Esophagus muscularis mucosa (tissue), 4 donors: ENCODE measurements at places on chromosomes 11 and 22.
A peak's percentile ranks its signal among the peaks of the same experiment; 100 is the strongest.

DNA sequence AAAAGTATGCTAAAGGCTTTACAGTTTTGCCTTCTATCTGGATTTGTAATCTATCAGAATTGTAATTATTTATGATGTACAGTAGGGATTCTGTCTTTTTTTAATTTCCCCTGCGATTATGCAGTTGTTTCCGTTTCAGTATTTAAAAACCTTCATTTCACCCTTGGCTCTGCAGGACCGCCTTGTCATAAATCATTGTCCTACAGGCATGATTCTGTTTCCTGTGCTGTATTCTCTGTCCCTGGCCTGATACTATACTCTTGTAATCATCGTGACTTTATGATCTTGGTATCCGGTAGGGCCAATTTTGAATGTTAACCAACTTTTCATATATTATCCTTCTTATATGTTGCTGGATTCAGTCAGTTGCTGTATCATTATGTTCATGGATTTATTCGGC lies 151.7 kb downstream of the ATXN10 start:
- no peak for DNase-seq
- H3K27me3 ChIP-seq: no peaks in the 10 kb centered on the region
- no peak overlapping the region for H3K4me3 ChIP-seq
- no peaks in the 10 kb centered on the region for H3K4me1 ChIP-seq

- DNase-seq: no peak
- peaks cover 82% of the 10 kb centered on the region for H3K4me1 ChIP-seq
- H3K27me3 ChIP-seq: no peaks in the 10 kb centered on the region
- H3K36me3 ChIP-seq: no peaks in the 10 kb centered on the region
- peak overlapping the region; percentile 98 for H3K27ac ChIP-seq
Measured at GRCh38 chr11:12114193-12115033, 4.0 kb downstream of the MICAL2 start.

- peaks cover 10% of the 10 kb centered on the region for H3K4me1 ChIP-seq
- H3K27ac ChIP-seq: peak overlapping the region; percentile 87
- peak overlapping the region; percentile 86 for H3K4me3 ChIP-seq
Measured at GRCh38 chr11:88337987-88338668, 592 bp upstream of the CTSC start.

GRCh38 chr22:35661464-35661863 lies 13.2 kb downstream of the APOL6 start:
- H3K4me3 ChIP-seq: no peak overlapping the region
- no peaks in the 10 kb centered on the region for H3K27me3 ChIP-seq
- peaks cover 4% of the 10 kb centered on the region for H3K4me1 ChIP-seq
- DNase-seq: no peak

- peak overlapping the region; percentile 73 for H3K4me3 ChIP-seq
- H3K27me3 ChIP-seq: no peaks in the 10 kb centered on the region
- peak overlapping the region; percentile 89 for H3K27ac ChIP-seq
- H3K4me1 ChIP-seq: peaks cover 29% of the 10 kb centered on the region
- H3K36me3 ChIP-seq: peaks cover 55% of the 10 kb centered on the region
- no peak for DNase-seq
Measured at GRCh38 chr11:64801561-64802369, 1.2 kb downstream of the MAP4K2 start.
